Transverse colon (tissue), 4 donors: ENCODE measurements at places on chromosomes 1 and 21.
A peak's percentile ranks its signal among the peaks of the same experiment; 100 is the strongest.

DNA sequence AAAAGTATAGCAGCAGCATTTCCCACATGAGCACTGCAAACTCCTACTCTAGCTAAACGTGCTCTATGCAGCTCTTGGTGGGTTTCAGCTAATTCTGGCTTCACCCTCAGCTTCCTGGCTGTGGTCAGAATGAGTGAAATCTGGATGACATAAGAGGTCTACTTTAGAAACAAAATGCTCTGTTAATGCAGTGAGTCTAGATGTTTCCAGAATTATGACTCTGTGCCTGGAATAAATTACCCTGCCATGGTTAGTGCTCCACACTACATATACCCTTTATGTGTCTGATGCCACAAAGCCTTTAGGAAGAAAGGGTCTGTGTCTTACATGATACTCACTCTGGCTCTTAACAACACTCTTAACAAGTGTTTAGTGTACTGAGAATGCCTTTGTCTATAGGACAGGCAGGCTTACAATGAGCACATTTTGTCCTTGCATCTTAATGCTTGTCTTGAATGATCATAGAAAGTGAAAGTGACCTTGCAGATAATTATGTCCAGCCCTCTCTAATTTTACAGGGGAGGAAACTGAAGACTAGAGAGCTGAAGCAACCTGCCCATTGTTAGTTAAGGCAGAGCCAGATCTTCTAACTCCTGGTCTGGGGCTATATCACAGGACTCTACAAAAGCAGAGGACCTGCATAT is 9.2 kb downstream of the S100A10 start:
- DNase-seq, result no peak

DNA sequence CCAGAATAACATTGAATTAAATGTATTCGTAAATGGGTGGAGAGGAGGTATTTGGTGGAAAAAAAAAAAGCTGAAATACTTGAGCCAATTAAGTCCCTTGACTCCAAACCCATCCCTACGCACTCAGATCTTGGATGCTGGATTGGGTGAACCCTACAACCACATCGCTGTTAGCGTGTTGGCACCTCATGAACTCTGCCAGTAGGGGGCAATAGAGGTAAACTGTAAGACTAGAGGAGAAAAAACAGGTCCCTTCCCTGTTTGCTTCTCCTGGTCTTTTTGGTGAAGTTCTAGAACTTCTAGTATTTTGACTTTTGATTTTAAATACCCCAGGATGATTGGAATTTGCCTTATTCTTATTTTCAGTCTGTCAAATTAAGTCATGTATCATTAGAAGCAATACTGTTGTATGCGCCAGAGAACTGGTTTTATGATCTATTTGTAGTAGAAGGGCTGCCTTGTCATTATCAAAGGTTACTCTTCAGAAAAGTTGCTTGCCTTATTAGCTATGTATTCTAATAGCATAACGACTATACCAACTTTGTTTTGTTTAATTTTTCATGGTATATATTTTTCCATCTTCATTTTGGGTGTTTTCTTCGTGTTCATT is 1.9 kb upstream of the OR13G1 start:
- peak; percentile 48 for DNase-seq

GRCh38 chr1:80341021-80341420 is 1334.5 kb upstream of the ADGRL4 start:
- DNase-seq, result no peak

GRCh38 chr1:22848405-22848804 is 124.3 kb downstream of the LACTBL1 start:
- no peak for DNase-seq

- no peak for DNase-seq
Measured at GRCh38 chr1:160628799-160629263, 18.0 kb downstream of the SLAMF1 start.

- no peak for DNase-seq
Measured at GRCh38 chr1:161958425-161958824, 65.2 kb downstream of the OLFML2B start.

GRCh38 chr1:170318141-170318540 is 172.4 kb downstream of the NTMT2 start:
- DNase-seq, result no peak

- no peak for DNase-seq
Measured at GRCh38 chr1:93758842-93759515, 77.3 kb upstream of the BCAR3 start.

DNA sequence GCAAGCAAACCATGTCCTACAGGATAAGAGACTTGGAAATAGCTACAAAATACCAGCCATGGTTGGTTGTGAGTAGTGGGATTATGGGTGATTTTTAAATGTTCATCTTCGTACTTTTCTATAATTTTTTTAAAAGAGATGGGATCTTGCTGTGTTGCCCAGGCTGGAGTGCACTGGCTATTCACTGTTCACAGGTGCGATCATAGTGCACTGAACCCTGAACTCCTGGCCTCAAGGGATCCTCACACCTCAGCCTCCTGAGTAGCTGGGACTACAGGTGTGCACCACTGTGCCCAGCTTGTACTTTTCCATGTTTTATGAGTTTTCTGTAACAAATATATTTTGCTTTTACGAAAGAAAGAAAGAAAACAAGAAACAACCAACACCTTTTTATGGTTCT is 224.2 kb downstream of the FOXD2 start:
- DNase-seq, result no peak

DNA sequence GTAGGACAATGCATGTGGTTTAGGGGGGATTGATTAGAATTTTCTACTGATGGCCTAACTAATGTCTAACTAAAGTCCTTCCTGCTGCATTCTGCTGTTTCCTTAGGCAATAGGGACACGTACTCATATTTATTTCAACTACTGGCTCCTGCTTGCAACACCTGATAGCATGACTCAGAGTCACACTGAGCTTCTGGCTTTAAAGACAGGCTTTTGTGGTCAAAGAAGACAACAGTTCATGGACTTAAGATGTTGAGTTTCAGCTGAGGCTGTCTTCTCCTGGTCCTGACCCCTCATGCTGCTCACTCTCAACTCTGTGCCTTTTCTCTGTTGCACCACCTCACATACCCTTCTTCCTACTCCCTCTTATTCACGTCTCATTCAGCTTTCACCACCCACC is 29.1 kb upstream of the TRABD2B start:
- no peak for DNase-seq

DNA sequence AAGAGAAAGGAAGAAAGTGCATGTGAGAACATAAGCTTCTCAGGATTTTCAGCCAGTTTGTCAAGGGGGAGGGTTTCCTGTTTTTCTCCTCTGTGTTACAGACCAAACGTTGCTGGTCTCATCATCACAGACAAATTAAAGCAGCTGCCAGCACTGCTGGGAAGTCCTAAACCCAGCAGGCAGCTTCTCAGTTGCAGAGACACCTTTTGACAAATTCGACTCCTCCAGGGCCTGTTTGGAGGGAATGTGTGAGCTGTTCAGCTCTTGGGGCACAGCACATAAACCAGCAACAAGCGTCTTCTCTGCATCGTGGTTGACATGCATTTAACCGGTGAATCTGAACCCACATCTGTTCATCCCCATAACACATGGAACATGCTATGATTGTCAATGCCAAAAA is 454.6 kb upstream of the RUNX1 start:
- DNase-seq, result no peak

DNA sequence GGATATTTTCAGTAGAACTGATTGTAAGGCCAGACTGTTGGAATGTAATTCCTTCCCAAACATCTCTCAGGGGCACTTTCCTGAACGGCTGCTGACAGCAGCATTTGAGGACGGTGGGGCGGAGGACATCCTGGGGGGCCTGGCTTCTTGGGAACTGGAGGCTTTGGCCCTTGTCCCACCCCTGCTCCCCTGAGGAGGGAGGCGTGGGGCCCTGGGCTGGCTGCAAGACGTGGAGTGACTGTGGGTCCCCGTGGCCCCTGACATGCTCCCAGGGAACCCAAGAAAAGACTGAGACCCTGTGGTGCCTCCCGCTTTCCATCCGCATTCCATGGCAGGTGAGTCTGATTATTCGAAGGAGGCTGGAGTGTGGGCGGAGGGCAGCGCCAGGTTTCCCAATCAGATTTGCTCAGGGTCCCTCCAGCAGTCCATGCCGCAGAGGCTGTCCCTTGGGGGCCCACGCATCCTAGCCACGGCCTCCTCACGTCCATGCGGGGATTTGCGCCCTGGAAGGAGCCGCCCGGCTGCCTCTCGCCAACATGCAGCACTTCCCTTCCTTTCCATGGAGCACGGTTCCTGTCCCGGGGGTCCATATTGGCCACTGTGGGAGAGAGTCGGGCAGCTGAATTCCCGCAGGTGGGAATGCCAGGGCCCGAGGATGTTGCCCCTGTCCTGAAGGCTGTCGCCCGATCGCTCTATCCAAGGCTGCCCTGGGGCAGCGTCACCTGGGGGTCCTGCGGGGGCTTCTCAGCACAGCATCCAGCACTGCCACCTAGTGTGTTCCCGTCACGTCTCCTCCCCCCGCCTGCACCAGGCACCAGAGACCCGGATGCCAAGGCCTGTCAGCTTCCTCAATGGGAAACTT is 69.0 kb downstream of the FAAP20 start:
- DNase-seq, result no peak

- no peak for DNase-seq
Measured at GRCh38 chr1:245645406-245645805, 490.6 kb downstream of the KIF26B start.

DNA sequence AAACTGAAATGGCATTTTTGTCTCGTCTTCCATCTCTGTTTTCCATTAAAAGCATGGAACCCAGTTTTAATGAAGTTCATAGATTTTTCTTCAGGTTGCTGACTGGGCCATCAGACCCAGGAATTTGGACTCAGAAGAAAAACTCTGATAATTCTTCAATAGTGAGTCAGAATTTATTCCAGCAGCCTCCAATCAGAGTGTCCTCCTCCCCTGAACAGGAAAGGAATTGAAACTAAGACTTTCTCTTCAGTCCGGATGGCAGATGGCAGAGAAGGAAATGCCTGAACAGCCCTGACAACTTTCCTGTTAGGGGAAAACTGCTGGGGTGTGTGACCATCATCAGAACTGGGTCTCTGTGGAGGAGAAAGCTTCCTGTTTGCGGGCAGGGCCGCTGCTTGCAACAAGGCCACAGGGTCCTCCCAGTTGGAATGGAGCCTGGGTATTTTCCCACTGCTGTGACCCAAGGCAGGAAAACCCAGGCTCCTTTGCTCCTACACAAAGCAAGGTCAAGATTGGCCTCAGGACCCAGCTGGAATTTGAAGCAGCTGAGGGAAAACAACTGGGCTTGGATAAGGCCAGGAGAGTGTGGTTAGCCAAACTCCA is 20.7 kb downstream of the CD34 start:
- DNase-seq, result peak; percentile 38

DNA sequence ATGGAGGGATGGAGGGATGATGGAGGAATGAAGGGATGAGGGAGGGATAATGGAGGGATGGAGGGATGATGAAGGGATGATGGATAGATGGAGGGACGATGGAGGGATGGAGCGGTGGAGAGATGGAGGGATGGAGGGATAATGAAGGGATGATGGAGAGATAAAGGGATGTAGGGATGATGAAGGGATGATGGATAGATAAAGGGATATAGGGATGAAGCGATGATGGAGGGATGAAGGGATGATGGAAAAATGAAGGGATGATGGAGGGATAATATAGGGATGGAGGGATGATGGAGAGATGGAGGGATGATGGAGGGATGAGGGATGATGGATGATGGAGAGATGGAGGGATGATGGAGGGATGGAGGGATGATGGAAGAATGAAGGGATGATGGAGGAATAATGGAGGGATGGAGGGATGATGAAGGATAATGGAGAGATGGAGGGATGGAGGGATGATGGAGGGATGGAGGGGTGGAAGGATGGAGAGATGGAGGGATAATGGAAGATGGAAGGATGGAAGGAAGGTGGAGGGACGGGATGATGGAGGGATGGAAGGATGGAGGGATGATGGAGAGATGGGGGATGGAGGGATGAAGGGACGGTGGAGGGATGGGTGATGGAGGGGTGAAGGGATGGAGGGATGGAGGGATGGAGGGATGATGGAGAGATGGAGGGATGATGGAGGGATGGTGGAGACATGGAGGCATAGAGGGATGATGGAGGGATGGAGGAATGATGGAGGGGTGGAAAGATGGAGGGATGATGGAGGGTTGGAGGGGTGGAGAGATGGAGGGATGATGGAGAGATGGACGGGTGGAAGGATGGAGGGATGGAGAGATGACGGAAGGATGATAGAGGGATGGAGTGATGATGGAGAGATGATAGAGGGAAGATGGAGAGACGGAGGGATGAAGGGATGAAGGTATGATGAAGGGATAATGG is 62.0 kb downstream of the KCNAB2 start:
- no peak for DNase-seq

DNA sequence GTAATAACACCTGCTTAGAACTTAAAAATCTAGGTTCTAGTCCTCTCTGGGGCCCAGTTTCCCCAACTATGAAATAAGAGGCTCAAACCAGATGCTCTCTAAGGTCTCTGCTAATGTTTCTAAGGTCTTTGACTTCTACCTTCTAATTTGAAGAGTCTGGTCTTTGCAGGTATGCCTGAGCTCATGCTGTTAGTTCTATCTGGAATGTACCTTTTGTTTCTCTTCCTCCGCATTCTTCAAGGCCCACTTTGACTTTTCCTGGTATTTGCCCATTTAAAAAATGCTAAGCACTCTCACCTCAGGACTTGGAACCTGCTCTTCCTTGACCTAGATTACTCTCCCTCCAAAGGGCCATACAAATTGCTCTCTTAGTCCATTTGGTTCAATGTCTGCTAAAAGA is 13.5 kb downstream of the SLC35D1 start:
- DNase-seq, result no peak
